ENCODE measurements at places on chromosomes 5 and 9.

DNA sequence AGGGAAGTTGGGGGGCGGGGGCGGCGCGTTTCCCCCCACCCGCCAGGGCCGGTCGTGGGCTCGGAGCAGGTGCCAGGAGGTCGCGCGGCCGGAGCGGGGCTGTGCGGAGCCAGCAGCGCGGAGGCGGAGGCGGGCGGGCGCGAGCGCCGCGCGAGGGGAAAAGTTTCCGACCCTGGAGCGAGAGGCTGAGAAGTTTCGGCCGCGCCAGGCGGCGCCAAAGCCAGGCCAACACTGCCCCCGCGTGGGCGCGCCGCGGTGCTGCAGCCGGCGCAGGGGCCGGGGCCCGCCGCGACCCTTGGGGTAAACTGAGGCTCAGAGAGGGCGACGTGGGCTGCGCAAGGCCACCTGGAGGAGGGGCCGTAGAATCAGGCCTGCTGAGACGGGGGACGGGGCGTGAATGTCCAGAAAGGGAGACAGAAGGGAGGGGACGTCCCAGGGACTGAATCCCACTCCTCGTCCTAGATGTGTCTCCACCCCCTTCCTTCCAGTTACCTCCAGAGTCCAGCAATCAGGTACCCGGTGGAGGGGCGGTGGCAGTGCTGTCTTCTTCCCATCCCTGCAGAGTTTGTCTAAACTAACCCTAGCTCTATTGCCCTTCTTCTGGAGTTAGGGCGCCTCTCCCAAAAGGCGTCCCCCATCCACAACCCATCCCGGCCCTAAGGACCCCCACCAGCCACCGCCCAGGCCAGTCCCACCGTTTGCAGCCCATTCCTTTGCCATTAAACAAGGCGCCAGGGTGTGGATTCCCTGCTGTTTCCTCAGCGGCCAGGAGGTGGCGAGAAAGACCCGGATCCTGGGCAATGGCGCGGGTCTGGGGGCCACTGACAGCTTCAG, 10.2 kb downstream of the C9orf50 start:
- DNase-seq, result peak; percentile 85

DNA sequence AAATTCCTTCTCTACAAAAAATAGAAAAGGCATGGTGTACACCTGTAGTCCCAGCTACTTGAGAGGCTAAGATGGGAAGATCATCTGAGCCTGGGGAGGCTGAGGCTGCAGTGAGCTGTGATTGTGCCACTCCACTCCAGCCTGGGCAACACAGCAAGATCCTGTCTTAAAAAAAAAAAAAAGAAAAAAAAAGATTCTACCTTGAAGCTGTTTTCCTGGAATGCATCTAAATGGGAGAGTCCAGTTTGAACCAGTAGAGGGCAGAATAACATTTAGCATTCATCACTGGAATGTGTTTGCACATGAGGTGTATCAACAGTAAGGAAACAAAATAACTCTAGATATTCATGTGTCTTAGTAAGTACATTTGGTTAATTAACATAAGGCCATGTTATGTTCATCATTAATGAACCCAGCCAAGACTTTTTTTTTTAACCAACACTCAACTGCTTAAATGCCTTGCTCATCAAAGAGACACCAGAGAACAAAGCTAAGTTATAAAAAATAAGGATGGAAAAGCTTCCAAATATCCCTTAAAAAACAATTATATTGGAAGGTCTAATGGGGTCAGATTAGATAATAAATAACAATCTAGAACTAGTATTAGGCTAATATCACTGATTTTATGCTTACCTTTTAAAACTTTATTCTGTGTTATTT, 16.1 kb downstream of the IFNE start:
- DNase-seq, result no peak

DNA sequence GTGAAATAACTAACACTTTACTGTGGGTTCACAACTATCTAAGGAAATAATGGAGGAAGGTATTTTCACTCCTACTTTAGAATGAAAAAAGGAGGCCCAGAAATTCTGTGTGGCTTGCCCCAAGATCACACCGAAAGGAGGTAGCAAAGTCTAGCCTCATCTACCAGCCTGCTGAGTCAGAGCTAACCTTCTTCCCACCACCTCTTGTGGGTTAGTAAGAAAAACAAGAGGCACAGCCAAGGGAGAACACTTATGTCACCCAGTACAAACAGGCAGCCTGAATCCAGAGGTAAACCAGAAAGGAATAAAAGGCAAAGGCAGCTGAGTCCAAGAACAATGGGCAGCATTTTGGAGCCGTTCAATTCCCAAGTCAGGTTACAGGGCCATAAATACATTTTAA, 91.9 kb upstream of the RASEF start:
- DNase-seq, result no peak

GRCh38 chr9:12720551-12720950, 27.4 kb downstream of the TYRP1 start:
- no peak for DNase-seq

DNA sequence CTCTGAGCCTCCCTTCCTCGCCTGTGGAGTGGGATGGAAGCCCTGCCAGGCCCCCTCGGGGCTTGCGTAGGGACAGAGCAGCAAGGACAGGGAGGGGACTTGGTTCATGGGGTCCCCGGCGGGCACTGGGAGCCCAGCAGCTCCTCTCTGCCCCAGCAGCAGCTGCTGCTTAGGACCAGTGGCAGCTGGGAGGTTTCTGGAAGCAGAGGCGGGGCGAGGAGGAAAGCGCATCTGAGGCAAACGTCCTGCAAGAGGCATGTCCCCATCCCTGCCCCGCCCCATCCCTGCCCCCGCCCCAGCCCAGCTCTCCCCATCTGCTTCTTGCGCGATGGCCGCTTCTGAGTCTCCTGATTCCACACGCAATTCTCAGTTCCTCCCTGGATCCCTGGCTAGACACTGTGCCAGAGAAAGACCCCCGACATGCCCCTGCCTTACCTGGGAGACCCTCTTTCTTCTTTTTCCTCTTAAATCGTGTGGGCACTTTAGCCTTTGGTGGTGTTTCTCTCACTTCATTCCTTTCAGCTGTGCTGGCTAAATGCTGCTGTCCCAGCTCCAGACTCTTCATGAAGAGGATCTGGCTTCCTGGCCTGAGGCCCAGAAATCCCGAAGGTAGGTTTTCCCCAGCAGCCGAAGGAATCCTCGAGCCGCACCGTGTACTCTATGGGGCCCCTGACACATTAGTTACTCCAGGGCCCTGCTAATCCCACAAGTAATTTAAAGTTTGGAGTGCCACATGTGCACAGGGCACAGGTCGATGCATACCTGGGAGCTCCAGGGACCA, 4.4 kb upstream of the OR2S2 start:
- no peak for DNase-seq

DNA sequence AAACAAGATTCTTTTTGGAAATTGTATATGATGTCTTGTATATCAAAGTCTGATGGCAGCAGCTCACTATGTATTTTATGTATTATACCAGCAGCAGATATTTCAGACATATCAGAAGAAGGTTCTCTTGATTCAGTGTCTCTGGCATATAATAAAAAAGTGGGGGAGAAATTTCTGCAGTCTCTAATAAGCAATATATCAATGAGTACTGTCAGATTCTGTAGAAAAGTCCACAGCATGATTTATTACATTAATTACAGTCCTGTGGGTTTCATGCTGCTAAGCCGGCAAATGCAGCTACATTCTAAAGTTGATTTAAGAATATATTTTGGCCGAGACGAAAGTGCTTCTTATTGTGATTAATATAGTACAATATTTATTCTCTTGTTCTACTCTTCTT, 113.1 kb downstream of the KIAA1958 start:
- no peak for DNase-seq

GRCh38 chr5:177468329-177468684, 5.1 kb downstream of the DBN1 start:
- no peak for DNase-seq

GRCh38 chr9:91500509-91501014, 76.9 kb upstream of the NFIL3 start:
- DNase-seq, result peak; percentile 33

DNA sequence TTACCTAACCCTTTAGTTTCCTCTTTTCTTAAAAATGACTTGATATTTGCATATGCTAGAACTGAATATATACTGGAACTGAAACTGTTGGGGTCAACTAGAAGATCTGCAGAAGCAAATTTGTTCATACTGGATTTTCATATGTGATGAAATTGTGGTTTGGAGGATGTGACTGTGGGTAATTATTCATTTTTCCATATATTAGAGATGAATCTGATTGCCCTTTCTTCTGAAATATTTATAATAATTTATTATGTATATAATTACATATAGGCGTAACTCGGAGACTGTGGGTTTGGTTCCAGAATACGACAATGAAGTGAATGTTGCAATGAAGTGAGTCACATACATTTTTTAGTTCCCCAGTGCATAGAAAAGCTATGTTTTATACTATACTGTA, 149.1 kb downstream of the ATP10B start:
- DNase-seq, result no peak

- DNase-seq, result no peak
Observed at GRCh38 chr9:33172256-33173238, 5.4 kb upstream of the B4GALT1 start.

- DNase-seq, result no peak
Observed at GRCh38 chr9:98884849-98885248, 58.9 kb upstream of the COL15A1 start.

DNA sequence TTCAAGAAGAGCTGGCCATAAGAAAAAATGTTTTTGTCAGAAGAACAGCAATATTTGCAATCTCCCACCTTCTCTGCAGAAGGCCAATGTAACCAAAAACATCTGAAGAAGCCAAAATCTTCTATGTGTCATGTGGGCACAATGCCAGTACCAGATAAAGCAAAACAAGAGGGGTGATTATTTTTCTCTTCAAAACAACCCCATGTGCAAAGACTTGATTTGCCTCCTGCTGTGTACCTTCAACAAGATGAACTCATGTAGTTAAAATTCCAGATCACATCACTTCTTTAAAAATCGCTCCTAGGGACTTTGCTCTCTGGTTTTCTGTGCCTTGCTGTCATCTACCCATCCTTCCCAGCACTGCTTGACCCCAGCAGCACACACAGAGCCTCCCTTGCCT, 134.0 kb upstream of the MAP3K1 start:
- DNase-seq, result no peak

- DNase-seq, result no peak
Observed at GRCh38 chr5:36607838-36608783, 1.7 kb downstream of the SLC1A3 start.

DNA sequence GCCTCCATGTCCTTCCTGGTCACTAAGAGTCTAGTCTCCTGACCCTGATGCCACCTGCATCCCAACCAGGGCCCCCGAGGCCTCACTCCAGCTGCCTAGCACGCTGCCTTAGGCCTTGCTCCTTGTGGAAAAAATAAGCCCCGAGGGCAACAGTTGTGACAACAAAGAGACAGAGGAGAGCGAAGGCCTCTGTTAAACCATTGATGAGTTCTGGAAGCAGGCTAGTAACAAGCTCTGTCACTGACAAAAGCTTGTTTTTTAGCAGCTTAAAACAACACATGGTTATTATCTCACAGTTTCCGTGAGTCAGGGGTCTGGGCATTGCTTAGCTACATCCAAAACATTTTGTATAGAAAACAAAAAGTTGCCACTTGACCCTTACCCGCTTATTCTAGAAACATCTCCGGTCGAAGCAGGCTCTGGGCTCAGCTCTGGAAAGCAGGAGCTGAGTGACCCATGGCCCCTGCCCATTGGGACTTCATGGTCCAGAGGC, 48.2 kb upstream of the TBC1D2 start:
- no peak for DNase-seq

GRCh38 chr5:43631182-43631910, 28.4 kb downstream of the NNT start:
- DNase-seq, result peak; percentile 33

DNA sequence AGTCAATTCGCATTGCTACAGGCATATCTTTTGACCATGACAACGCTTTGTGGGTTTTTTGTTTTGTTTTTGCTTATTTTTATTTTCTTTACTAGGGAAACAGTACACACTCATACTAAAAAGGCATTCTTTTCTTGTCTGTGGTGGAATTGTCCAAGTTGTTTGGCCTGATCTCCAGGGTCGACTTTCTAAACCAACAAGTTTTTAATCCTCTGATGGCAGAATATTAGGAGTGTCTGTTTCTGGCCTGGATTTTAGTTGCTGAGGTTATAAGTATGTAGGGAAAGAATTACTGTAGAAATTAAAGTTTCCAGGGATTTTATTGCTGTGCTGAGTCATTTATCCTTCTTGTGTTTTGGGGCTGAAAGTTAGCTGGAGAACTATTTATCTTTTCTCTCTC, 218.5 kb downstream of the TAF11L14 start:
- no peak for DNase-seq

GRCh38 chr9:115849679-115850412, 303.7 kb upstream of the PAPPA start:
- DNase-seq, result no peak

- DNase-seq, result no peak
Observed at GRCh38 chr5:33275921-33276627, 164.7 kb upstream of the TARS1 start.

DNA sequence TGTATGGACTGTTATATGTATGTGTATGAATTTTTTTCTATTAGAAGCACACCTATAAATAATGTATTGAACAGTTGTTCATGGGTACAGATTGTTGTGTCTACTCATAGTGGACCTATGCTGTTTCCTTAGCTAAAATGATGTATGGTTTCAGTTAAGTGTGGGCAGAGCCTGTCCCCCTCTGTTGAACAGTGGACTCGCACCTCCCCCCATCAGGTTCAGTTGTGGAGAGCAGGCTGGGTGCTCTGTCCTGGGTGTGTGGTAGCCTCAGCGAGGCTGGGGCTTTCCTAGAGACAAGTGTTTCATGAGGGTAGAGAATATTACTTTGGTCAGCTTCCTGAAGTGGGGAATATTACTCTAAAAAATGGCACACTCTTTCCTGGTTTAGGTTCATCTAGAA, 47.4 kb upstream of the LRRTM2 start:
- no peak for DNase-seq

GRCh38 chr9:131366761-131367401, 27.0 kb upstream of the PRRC2B start:
- DNase-seq, result no peak

DNA sequence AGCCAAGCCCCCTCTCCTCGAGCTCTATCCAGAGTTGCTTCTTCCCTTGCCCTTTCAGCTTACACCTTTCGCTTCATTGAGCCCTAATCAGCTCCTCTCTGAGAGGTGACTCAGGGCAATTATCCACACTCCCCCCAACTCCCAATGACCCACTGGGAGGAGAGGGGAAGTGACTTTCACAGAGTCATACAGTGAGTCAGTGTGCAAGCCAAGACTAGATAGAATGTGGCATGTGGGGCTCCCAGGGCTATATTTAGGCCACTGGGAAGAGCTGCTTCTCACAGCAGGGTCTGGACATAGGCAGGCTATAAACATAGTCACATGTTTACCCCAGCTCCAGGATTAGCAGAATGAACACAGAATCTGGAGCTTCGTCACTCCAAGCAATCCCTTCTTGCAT, 57.4 kb downstream of the NRG2 start:
- DNase-seq, result no peak
